Amygdala (tissue), 56 donors: ENCODE measurements at places on chromosomes 12 and 14.
A peak's percentile ranks its signal among the peaks of the same experiment; 100 is the strongest.

DNA sequence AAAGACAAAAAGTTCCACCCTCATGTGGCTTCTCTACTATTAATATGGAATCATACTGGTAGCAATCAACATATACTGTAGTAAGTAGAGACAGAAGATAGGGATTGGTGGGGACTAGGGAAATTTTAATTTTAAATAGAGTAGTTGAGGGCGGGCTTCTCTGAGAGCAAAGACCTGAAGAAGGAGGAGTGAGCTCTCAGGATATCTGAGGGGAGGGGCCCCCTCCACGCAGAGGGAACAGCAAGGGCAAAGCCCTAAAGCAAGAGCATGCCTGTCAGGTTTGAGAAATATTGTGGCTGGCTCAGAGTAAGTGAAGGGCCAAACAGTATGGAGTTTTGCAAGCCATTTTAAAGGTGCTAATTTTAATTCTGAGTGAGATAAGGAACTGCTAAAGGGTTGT lies 64.3 kb downstream of the PCNX1 start:
- DNase-seq: no peak

GRCh38 chr12:64059685-64060084 lies 162.4 kb downstream of the KICS2 start:
- no peak for DNase-seq

DNA sequence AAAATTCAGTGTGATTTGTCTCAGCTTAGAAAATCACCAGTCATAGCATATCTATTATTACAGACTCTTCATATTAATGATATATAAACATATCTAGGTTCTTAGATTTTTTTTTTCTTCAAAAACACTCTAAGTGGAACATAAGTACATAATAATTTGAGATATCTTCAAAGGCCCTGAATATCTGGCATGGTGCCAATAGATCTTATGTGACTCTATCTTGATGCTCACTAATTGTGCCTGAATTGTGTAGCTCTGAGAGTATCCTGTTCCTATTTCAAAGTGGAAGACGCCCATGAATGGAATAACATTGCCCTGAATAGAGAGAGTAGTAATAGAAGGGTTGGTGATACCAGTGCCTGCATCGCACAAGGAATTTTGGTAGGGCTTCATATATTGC lies 1312.7 kb upstream of the USP15 start:
- no peak for DNase-seq

DNA sequence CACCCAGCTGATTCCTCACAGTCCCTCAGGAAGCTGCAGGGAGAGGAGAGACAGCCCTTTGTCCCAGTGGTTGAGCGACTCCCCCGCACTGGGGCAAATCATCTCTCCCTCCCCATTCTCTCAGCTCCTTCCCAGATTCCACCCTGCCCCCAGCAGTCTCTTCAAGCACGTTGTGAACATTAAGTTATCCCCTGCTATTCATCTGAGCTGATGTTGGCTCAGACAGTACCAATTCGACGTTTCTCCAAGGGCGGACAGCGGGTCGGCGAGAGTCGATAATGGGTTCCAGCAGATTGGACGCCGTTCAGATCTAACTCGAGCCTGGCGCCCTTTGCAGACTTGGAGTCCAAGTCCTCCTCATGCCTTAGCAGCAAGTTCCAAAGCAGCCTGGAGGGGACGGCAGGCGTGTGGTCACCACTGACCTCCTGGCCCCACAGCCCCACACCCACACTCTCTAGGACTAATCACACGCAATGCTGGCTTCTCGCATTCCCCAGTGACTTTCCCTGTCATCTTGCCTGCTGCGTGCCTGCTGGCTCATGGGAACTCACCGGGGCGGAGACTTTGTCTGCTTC lies 245.9 kb downstream of the CHST11 start:
- peak; percentile 10 for DNase-seq

DNA sequence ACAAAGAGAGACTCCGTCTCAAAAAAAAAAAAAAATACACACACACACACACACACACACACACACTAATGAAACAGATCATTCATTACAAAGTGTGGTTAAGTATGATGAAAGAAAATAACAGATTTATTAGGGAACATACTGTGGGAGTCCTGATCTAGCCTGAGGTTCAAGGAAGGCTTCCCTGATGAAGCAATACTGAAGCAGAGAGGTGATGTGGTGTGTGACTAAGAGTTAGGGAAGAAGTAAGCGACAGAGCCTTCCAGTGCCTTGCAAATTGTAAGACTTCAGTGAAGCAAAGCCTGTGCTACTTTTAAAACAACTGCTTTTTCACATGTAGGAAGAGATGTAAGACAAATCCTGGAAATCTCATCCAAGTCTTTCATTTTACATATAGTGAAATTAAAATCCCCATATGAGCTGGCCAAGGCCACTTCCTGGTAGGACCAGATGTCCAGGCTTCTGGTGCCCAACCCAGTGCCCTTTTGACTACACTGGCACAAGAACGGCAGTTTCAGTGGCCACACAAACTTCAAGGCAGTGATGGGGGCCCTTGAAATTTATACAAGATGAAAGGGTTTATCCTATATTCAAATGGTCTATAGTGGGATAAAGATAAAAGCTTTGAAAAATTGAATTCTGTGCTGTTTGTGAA lies 86.2 kb downstream of the STON2 start:
- DNase-seq: no peak

DNA sequence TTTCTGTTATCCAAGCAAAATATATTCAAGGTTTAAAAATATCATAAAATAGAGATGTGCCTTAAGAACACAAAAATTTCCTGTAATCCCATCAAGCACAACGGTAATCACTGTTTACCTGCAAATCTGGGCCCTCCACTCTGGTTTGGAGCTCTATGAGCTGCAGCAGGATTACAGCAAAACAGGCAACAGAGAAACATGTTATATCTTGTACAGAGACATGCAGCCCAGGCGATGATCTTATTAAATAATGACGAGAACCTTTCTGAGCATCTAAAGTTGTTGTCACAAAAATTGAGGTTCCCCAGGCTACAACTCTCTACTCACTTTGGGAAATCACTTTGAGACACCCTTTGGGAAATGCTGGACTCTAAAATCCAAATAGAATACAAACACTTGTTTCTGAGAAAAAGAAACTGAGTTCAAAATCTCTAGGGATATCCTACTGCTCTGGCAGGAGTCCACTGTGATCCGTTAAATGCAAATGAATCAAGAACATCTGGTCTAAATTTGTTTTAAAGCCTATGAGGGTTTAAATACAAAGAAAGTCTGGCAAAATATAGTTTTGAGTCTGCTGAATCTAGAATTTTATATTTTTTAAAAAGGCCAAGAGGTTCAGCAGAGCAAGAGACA lies 36.3 kb downstream of the STON2 start:
- DNase-seq: no peak

- no peak for DNase-seq
These were observed 17.8 kb upstream of the OXA1L start for GRCh38 chr14:22748631-22749068.

DNA sequence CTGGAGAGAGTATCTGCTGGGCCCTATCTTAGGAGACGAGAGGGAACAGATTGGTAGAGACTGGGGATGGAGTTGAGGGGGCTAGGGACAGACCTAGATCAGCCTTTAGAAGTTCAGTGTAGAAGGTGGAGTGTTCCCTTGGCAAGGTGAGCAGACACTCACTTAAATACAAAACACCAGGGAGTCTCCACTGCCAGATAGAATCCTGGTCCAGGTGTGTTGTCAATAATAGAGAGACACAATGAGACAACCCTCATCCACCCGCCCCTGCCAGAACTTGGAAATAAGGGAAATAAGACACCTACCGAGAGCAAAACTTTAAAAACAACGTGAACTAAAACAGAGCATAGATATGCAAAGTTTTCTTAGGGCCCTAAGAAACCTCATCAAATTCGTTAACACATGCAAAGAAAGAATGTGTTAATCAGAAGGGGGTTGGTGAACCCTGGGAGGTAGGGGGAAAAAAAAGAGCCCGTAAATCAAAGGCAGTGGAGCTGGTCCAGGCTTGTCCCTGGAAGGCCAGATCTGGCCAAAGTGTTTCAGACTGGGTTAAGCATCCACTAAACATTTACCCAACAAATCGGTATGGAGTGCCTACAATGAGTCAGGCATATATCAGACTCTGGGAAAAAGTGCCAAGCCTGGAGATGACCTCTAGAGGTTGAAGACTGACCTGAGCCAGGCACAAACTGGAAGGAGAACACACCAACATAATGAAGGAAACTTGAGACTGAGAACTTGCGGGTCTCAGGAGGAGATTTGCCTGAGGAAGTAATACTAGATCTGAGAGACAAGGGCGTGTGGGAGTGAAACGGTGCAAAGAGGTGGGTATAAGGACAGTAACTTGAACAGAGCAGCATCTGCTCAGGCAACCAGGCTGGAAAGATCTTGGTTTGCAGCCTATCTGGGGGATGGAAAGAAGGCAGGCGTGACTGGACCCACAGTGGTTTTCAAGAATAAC lies 37.0 kb upstream of the OTX2 start:
- DNase-seq: no peak

GRCh38 chr12:38761636-38762342 lies 143.6 kb downstream of the CPNE8 start:
- no peak for DNase-seq

DNA sequence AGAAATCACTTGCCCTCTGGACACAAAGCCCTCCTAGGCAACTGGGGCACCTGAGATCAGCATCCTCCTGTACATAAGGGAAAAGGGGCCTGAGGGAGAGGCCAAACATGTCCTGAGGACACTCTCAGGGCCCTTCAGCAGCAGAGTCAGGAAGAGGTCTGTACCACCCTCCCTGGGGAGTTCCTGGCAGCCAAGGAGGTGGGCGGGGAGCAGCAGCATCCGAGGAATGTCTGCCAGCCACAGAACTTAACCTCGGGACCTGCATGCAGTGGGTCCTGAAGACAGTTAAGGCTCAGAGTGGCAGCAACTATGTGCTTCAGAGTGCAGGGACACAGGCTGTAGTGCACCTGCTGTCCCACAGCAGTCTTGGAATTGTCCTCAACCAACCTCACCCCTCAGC lies 62.1 kb downstream of the SPTB start:
- DNase-seq: no peak

GRCh38 chr14:26293909-26294308 lies 303.9 kb downstream of the NOVA1 start:
- DNase-seq: no peak

GRCh38 chr14:65184032-65184764 lies 81.9 kb upstream of the MAX start:
- DNase-seq: no peak

GRCh38 chr12:89863493-89863938 lies 154.9 kb upstream of the ATP2B1 start:
- peak; percentile 37 for DNase-seq

DNA sequence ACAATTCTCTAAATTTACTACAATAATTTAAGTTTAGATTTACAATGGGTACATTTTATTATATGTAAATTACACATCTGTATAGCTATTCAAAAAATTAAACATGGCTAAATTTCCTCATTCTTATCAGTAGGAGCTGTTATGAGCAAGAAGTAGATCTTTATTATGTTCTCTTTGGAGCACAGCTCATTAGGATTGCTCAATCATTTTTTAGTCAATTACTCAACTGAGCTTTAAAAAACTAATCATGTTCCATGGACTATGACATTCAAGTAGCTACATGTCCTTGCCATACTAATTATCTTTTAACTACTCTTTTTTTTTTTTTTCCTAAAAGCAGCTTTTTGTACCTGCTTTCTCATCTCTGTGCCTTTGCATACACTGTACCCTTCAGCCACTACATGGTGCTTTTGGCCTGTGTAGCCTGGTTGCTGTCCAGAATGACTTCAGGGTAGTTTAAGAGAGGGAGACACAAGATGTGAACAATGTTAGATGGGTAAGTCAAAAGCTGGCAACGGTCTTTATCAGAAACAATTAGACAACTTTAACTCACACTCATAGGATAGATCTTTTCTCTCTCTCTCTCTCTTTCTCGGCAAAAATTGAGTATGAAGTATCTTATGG lies 69.0 kb downstream of the SSPN start:
- no peak for DNase-seq

DNA sequence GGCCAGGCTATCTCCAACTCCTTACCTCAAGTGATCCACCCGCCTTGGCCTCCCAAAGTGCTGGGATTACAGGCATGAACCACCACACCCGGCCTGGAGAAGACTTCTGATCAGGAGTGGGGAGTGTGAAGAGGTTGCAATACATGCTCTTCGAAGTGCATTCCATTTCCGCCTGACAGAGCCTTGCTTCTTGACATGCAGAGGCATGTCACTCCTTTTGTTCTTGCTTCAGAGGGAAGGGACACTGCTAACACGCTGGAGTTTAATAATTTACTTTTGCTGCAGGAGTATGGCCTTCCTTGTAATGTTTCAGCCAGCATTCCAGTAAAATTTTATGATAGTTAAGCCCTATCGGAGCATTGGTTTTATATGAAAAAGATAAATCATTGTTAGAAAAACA lies 74.9 kb downstream of the SLC25A47 start:
- DNase-seq: no peak

DNA sequence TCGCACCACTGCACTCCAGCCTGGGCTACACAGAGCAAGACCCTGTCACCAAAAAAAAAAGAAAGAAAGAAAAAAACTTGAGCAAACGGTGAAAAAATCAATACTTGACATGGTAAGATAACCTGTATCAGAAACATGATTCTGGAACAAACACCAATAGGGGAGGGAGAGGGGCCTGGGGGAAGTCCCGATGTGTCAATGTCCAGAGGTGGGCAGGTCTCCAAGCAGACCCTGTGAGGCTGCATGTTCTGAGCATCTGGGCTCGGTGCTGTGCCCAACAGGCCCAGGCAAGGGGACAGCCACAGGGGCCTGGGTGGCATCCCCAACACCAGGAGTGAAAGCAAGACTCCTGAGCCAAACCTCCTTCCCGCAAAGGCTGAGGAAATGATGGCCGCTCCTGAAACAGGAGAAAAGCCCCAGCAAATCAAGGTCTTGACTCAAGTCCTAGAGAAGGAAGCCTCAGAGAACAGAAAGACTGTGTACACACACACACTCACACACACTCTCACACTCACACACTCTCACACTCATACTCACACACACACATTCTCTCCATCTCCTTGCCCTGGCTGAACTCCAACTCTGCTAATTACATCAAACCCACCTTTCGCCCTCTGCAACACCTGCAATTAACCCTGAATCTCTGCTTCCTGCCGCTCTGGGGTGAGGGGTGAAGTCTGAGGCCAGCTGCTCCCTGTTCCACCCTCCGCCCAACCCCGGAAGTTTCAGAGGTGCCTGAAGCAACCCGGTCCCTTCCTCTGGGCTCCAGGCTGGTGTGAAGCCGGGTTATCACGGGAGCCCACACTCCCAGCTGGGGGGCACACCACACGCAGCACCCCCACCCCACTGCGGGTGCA lies 20.4 kb downstream of the CCDC88C start:
- no peak for DNase-seq

- DNase-seq: no peak
These were observed 10.1 kb downstream of the BMP4 start for GRCh38 chr14:53946404-53947093.

DNA sequence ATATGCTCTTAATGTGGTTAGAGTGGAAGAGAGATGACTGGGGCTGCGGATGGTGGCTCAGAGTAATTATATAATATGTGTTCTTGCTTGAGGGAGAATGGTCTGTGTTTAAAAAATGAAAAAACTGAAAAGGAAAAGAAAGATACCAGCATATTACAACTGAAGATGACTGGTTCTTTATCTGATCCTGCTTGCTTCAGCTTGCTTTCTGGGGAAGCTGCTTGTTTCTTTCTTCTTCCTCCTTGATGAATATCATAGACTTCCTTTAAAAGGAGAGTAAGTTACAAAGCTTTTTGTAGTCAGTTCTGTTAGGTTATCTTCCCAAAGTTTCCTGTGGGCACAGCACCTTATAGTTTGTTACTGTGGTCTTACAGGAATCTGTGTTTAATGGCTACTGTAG lies 210.9 kb downstream of the ERC1 start:
- DNase-seq: no peak
